ENCODE measurements at places on chromosomes 6 and 20. TPM values are rescaled to one million over a fixed set of nuclear protein-coding genes. Genes with fewer than 3 reads are reported as not detected.

The POPDC3 gene
- 0.84 TPM for total RNA-seq

The ABHD16A gene
- total RNA-seq, result 62.7 TPM

The COL9A3 gene
- 7.9 TPM for total RNA-seq

The WDR46 gene
- 62.2 TPM for total RNA-seq

The PPP1R3D gene
- 10.4 TPM for total RNA-seq

The HELZ2 gene
- 36.5 TPM for total RNA-seq

The DUSP15 gene
- 8.2 TPM for total RNA-seq

The KHDC1L gene
- total RNA-seq, result not detected

The R3HDML gene
- total RNA-seq, result not detected

The GGTLC1 gene
- total RNA-seq, result 1.3 TPM

The SYCP2 gene
- 68.7 TPM for total RNA-seq

DNA sequence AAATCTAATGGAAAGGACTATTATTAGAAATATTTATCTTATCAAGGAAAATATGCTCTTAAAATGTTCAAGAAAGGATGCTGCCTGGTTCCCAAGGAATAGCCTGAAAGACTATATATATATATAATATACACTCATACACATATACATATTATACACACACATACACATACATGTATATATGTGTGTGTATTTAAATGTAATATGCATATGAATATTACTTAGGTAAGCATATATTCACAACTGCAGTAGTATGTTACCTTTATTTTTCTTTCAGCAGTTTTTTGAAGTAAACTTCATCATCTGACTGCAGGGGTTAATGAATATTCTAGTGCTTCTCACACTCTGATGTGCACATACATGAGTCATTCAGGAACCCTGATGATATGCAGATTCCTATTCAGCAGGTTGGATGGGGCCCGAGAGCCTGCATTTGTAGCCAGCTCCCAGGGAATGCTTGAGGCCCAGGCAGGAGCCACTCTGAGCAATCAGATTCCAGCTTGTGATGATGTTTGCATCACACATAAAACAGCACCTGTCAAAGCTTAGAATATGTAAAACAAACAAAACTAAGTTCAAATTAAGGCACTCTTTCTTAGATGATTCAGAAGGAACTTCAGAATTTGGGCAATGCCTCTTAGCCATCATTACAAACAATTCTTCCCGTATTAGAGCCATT lies 16.1 kb downstream of the MYLK4 start:
- no peak for DNase-seq

GRCh38 chr6:135853986-135854385 lies 2.5 kb downstream of the PDE7B start:
- no peak for DNase-seq

GRCh38 chr20:50993876-50994275 lies 29.0 kb downstream of the KCNG1 start:
- DNase-seq, result no peak

- no peak for DNase-seq
These were observed 205.4 kb downstream of the PREX1 start for GRCh38 chr20:48622421-48622820.

DNA sequence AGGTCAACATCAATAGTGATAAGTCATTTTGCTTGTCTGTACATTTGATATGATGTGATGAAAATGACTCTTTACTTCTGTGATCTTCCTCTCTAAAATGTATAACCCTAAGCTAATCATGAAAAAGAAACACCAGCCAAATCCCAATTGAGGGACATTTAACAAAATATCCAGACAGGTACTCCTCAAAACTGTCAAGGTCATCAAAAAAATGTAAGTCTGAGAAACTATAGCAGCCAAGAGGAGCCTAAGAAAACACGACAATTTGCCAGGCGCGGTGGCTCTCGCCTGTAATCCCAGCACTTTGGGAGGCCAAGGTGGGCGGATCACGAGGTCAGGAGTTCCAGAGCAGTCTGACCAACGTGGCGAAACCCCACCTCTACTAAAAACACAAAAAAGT lies 708.5 kb upstream of the ID4 start:
- DNase-seq, result no peak

GRCh38 chr20:44598423-44599305 lies 16.3 kb downstream of the PKIG start:
- peak; percentile 34 for DNase-seq

GRCh38 chr20:33827634-33828325 lies 16.6 kb downstream of the CHMP4B start:
- no peak for DNase-seq

- DNase-seq, result no peak
These were observed 25.5 kb downstream of the RNF144B start for GRCh38 chr6:18412644-18413043.

GRCh38 chr6:170180671-170181337 lies 110.1 kb downstream of the DLL1 start:
- no peak for DNase-seq

GRCh38 chr6:71248306-71248765 lies 40.3 kb upstream of the OGFRL1 start:
- DNase-seq, result no peak

DNA sequence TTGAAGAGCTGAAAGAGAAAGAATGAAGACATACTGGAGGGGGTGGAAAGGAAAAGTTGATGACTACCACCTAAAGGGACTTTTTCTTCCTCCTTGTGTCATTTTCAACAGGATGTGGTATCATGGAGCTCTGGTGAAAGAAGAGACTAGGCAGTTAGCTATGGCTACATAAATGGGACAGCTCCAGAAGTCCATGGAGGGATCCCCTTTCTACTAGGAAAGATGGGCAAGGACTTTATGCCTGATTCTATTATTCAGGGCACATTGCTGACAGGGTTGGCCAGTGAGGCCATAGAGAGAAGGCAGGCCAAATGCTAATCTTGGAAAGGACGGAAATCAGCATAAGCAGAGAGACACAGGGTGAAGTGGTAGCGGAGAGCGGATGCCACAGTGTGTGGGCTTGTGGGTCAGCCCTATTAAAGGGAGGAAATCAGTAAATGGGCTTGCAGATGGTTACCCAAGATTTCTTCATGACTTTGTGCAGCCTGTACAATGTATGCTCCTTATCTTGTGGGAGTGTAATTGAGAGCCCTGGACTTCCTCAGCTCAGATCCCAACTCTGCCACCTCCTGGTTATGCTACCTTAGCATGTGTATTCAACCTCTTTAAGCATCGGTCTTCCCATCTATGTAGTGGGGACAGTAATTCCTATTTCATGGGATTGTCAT lies 77.4 kb upstream of the TMEM170B start:
- DNase-seq, result peak; percentile 4

DNA sequence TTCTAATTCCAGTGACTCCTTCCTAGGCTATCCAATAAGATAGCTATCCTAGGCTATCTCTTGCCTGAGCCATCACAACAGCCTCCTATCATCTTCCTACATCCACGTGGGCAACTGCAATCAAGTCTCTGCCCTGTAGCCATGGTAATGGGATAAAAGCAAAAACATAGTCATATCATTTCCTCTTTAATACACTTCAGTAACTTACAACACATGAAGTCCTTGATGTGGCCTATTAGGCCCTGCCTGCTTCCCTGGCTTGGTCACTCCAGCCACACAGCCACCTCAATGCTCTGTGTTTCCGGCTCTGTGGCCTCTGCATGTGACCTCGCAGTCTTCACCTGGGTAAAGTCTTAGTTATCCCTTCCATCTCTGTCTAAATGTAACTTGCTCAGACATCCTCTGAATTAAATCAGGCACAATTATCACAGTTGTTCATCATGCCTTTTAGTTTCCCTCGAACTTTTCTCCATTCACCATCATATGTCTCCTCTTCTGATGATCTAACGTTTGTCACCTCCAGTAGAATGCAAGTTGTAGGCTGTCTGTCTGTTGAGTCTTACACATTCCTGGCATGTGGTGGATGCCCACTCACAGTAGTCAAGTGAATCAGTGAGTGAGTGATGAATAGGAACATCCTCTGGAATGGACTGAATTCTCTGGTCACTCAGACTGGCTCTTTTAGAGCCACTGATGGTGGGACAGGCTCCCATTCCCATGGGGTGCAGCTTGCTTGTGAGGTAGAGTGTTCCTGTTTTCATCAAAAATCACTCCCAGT lies 229.4 kb downstream of the TBC1D7 start:
- no peak for DNase-seq

- no peak for DNase-seq
These were observed 38.7 kb upstream of the ZBP1 start for GRCh38 chr20:57658833-57659516.

- no peak for DNase-seq
These were observed 108.7 kb upstream of the FERMT1 start for GRCh38 chr20:6231556-6231955.

DNA sequence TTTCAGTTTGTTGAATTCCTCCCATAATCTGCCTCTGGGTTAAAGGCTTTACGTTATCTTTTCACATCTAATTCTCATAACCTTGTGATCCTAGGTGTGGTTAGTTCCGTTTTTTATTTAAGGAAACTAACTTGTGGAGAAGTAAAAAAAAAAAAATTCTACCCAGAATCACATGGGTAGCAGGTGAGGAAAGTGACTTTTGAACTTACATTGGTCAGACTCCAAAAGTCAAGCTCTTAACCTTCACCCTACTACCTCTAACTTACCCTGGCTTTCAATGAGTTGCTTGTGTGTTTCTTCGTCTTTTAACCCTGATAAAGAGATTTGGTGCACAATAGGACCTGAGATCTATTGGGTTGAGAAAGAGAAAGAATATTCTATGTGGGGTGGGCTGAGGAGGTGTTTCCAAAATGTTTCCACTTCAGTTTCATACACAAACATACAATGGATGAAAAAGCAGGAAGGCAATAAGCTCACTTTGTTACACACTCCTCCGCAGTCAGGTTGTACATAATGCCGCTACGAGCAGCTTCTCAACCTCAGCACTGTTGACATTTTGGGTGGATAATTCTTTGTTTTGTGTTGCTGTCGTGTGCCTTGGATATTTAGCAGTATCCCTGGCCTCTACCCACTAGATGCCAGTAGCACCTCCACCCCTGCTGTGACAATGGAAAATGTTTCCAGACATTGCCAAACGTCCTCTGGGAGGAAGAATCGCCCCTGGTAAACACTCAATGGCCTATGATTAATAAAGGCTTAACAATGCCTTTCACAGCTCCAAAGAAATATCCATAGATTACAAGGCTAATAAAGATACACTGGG lies 193.0 kb upstream of the ZNF217 start:
- DNase-seq, result peak; percentile 67

DNA sequence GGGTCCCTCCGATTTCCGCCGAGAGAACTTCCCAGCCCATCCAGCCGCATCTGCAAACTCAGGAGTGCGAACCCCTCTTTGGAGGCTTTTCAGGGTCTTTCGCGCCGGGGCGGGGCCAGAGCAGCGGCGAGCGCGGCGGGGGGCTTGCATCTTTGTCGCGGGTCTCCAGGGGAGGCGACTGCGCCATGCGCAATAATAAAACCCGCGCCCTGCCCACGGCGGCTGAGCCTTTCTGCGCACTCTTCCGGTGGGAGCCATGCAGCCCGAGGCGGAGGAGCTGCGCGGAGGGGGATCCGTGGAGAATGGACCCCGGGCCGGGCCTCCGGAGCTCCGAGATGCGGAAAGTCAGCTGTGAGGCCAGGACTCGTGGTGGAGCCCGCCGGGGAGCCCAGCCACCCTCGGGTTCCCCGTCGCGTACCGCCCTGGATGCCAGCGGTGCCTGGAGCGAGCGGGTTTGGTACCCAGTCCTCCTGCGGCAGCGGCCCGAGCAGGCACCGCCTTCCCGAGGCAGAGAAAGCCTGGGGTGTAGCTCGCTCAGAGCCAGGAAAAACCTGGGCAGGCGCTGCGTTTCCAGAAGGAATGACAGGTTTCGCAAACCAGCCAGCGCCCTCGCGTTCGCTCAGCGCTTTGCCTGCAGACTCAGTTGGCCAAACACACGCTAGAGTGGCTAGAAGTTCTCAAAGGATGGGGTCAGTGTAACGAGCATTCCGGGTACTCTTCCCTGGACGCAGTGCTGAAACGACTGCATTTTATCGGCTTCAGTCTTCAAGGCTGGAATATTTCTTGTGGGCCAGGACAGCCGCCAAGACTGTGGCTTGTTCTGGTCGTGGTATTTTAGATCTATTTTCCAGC lies 1.2 kb downstream of the AKAP12 start:
- DNase-seq, result no peak

DNA sequence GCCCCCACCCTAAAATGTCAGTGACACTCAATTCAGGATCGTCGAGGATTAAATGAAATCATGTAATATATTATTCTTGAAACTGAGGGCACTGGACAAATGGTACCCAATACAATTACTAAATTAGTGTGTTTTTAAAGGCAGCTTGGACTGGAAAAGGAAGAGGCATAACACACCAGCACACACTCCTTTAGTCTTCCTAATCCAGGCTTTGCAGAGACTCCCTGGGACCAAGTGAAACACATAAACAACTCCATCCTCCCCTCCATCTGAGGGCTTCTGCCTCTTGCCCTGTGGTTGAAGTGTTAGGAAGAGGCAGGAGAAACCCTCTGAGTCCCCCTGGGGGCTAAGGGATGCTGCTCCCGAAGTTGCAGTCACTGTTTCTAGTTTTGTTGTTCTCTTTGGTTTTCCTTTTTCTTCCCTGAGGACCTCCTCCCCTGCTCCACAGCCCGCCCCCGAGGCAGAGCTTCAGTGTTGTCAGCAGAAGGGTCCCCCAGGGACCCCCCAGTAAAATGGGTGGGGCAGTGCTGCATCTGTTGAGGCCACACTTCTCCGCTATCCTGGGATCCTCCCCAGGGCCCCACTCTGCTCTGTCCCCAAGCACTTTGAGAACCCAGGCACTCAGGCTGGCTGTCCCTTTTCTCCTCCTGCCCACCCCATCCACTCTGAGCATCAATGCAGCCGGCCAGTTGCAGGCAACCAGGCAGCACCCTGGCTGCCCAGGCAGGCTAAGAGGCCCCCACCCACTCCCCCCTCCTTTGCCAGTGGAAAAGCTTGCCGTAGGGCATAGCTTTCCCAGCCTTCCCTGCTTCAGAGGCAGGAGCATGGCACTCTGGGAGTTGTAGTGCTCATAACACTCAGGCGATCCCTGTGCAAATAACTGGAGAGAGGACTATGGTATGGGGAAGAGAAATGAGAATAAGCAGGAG lies 5.9 kb downstream of the TMEM63B start:
- peak; percentile 76 for DNase-seq

- DNase-seq, result no peak
These were observed 249.5 kb downstream of the ADGRG6 start for GRCh38 chr6:142551274-142551811.

GRCh38 chr6:579339-579738 lies 77.6 kb downstream of the HUS1B start:
- peak; percentile 9 for DNase-seq

DNA sequence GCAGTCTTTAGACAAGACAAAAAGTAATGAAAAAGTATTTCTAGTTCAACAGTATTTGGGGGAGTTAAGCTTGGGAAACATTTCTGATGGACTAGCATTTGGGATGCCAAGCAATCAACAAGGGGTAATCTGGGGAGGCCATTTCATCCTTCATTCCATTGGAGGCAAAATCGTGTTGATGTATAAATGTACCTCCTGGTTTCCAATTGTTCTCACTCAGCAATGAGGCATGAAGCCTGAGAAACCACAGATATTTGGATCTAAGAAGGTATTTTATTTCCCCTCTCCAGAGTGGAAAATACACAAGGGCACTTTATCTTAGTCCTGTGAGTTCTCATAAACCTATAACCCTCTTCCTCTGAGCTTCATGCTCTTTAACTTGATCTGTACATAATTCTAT lies 68.2 kb downstream of the TBX18 start:
- DNase-seq, result no peak

GRCh38 chr6:136866872-136867416 lies 44.6 kb downstream of the PEX7 start:
- no peak for DNase-seq

GRCh38 chr6:2861060-2861821 lies 19.6 kb upstream of the SERPINB1 start:
- no peak for DNase-seq

- no peak for DNase-seq
These were observed 272.7 kb upstream of the PLCB4 start for GRCh38 chr20:8796088-8796660.

- DNase-seq, result no peak
These were observed 60.9 kb upstream of the TAGAP start for GRCh38 chr6:159105716-159106115.
